ENCODE measurements at places on chromosomes 5 and 9.

- DNase-seq, result no peak
Observed at GRCh38 chr9:13957089-13957488, 356.9 kb downstream of the NFIB start.

GRCh38 chr9:118384531-118385100, 680.4 kb downstream of the TLR4 start:
- no peak for DNase-seq

DNA sequence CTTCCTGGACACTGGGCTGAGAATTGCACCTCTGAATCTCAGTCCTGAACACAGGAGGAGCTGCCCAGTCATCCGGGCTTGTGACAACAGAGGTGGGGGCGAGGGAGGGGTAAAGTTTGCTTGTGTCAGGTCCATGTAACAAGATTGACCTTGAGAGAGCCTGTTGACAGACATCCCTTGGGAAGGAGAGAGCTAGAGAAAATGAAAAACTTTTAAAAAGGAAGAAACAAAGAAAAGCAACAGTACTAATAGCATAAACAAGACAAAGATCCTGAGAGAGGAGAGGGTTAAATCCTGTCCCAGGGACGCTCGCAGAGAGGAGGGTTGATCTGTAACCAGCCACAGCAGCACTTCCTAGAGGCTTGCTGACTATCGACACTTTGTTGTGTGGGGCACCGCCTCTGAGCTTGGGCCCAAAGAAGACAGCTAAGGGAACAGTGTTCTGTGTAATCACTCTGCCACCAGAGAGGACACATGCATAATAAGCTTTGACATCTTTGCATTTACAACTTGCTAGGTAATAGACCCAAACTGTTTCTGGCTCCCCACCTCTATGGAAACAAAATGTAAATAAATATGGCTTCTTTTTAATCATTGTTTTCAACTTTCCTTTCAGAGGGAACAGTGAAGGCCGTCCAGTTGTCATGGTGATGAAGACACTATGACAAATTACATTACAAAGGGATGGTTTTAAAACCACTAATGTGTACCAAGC, 363.7 kb downstream of the CSNK1G3 start:
- DNase-seq, result no peak

- no peak for DNase-seq
Observed at GRCh38 chr5:99025298-99026045, 96.7 kb upstream of the CHD1 start.

DNA sequence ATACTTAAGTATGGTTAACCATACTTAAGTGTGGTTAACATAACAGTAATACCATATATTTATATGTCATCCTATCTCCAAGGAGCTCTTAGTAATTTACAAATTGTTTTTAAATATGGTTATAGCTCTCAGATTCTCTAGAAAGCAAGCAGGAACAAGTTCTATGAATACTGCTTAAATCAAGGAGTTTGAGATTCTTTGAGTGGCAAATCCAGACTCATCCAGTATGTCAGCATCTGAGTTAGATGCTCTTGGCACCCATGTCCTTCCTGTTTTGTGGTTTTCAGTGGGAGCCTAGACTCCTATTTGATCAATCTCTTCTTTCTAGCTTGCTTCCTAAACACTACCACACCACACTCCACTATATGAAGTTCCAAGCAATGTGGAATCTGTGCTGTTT, 114.7 kb upstream of the GDNF start:
- DNase-seq, result no peak
